ENCODE measurements at places on chromosomes 3 and 15. TPM values are rescaled to one million over a fixed set of nuclear protein-coding genes. Genes with fewer than 3 reads are reported as not detected.

The CSNK1G1 gene
- total RNA-seq = 9.6 TPM

The CLDN18 gene
- not detected for total RNA-seq

The EBLN2 gene
- total RNA-seq = 0.74 TPM

- DNase-seq = no peak
Measured at GRCh38 chr3:124823206-124823605, 64.0 kb downstream of the ITGB5 start.

- DNase-seq = no peak
Measured at GRCh38 chr3:69547461-69547880, 161.6 kb upstream of the FRMD4B start.

- DNase-seq = no peak
Measured at GRCh38 chr15:67792250-67792942, 32.9 kb upstream of the SKOR1 start.
